ENCODE measurements at places on chromosomes 5 and 9. TPM values are rescaled to one million over a fixed set of nuclear protein-coding genes. Genes with fewer than 3 reads are reported as not detected.

DNA sequence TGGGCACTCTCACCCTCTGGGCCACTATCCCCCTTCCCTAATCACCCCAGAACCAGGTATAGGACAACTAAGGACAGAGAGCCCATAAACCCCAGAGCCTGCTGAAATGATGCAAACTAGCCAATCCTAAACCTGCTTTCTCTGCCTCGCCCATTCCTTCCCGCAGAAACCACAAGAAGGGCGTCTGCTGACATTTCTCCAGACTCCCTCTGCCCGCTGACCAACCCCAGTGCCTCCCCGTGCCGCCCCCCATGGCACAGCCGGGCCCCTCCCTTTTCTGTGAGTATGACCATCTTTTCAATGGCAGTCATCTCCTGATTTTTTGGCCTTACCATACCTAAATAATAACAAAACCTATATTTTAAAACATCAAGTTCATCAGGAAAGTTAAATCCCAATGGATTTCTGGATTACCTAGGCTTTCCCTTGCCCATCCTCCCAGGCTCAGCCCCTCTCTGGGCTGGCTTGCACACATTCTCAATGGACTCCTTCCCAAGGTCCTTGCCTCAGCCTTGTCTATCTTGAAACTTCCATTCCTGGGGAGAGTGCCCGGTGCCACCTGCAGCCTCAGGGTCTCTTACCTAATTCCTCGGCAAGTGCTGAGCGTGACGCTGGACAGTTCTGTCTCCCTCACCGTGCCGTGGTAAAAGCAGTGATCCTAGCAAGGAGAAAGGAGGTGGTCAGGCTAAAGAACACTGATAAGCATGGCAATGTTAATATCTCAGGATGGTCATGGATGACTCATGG lies 45.2 kb downstream of the ADAM19 start:
- no peak for DNase-seq

DNA sequence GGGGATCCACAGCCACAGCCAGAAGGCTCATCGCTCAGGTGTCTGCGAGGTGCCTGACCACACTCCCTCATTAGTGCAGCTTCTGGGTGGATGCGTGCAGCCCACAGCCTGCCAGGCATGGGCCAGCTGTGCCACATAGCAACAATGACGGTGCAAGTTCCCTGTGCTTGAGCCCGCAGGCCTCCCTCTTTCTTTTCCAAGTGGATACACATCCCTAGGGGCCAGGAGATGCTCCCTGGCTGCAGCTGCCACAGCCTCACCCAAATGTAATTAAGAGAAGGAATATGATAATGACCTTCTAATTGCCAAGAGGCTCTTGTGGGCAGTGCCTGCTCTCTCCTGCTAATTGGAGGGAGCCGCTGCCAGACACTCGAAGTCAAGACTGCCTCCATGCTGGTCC lies 116.0 kb upstream of the PPP1R26 start:
- DNase-seq, result no peak

- no peak for DNase-seq
Observed at GRCh38 chr5:93715327-93715726, 26.1 kb downstream of the POU5F2 start.

DNA sequence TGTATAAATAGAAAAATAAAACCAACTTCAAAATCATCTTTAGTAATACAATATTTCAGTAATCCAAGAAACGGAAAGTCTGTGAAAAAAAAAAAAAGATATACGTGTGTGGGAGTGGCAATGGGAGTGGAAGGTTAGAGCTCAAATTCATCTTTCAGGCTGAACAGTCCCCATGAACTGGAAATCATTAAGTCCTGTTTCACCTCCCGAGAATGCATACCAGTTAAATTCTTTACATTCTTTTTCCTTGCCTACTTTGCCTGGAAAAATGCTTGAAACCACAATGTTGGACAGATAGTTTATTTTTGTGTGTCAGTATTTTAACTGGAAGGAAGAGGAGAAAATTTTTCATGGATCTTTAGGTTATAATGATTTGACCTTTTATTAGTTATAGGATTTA lies 166.8 kb downstream of the MUSK start:
- peak; percentile 91 for DNase-seq

GRCh38 chr9:76403352-76403751 lies 9.1 kb upstream of the RFK start:
- peak; percentile 89 for DNase-seq

Gene GDF9
- 0.32 TPM for total RNA-seq
